ENCODE measurements at places on chromosomes 12 and 14.

- no peak for DNase-seq
These were observed 98.4 kb downstream of the GTF2A1 start for GRCh38 chr14:81122326-81122725.

DNA sequence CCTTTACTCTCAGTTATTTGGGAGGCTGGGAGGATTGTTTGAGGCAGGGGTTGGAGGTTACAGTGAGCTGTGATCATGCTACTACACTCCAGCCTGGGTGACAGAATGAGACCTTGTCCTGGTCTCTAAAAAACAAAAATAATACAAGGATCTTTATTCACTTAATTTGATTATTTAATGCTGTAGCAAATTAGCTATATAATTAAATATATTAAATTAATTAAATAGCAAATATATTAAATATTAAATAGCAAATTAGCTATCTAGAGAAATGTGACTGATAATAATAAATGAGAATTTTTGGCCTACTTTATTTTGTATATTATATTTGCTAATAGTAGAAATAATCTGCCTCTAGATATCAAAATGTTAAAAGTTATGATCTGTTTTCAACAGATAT lies 298.8 kb upstream of the NAV3 start:
- DNase-seq, result no peak

DNA sequence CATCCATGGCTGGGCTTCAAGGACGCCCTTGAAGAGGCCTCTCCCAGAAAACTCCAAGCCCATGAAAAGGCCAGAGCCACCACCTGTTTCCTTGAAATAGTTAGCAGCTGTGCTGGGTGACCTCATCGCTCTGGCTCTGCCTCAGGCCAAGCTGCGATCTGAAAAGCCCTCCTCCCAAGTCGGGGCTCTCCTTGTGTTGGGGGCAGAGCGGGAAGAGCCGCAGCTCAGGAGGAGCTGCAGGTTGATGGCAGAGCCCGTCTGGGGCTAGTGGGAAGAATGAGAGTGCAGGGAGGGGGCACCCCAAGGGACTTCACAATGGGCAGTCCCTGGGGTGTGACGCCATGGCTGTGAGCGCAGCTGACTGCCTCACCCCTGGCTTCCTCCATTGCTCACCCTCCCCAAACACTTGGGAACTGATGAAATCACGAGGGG lies 50.0 kb upstream of the STON2 start:
- no peak for DNase-seq

GRCh38 chr14:76500011-76500410 lies 124.1 kb downstream of the ESRRB start:
- no peak for DNase-seq

DNA sequence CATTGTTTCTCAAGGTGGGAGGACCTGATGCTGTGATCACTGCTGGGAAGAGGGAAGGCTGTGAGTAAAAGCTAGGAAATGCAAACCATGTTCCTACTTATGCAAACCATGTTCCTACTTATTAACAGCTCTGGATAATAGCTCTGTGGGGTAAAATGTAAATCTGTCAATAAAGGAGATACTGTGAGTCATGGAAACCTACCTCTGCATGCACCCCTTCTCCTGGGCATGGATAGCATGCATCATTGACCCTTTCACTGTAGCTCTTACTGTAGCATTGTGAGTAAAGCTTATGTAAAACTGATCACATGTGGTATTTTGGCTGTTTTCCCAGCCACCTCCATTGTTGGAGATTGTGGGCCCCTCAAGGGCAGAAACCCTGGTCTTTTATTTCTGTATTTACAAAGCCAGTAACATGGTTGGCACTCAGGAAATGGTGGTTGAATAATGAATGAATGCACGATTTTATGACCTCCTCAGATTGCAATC lies 253.7 kb downstream of the GRIN2B start:
- DNase-seq, result no peak

DNA sequence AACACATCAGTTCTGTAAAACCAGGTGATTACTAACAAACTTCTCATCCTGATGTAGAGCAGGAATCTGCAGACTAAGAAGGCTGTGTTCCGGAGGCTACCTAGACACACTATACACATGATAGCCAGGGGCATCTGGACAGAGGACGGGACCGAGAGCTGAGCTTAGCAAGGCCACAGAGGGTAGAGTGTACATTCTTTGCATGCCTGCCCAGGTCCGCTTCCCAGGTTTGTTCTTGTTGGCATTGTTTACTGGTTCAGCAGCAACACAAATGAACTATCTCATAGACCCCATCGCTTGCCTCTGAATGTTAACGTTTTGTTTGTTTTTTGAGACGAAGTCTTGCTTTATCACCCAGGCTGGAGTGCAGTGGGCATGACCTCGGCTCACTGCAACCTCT lies 17.7 kb upstream of the TEAD4 start:
- DNase-seq, result no peak

DNA sequence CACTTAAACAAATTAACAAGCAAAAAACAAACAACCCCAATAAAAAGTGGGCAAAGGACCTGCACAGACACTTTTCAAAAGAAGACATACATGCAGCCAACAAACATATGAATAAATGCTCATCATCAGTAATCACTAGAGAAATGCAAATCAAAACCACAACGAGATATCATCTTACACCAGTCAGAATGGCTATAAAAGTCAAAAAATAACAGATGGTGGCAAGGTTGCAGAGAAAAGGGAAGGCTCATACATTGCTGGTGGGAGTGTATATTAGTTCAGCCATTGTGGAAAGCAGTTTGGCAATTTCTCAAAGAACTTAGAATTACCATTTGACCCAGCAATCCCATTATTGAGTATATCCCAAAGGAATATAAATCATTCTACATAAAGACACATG lies 34.6 kb upstream of the NT5DC3 start:
- no peak for DNase-seq

GRCh38 chr12:55818140-55818728 lies 393 bp downstream of the ORMDL2 start:
- no peak for DNase-seq

GRCh38 chr12:76916170-76916540 lies 37.3 kb upstream of the CSRP2 start:
- DNase-seq, result no peak

- DNase-seq, result no peak
These were observed 50.8 kb upstream of the MAX start for GRCh38 chr14:65153101-65153500.

GRCh38 chr14:57389646-57390036 lies 745 bp upstream of the NAA30 start:
- DNase-seq, result peak; percentile 17

- DNase-seq, result no peak
These were observed 62.1 kb downstream of the PPP2R5C start for GRCh38 chr14:101823511-101824120.

- no peak for DNase-seq
These were observed 52.6 kb downstream of the CALM1 start for GRCh38 chr14:90449411-90449810.

DNA sequence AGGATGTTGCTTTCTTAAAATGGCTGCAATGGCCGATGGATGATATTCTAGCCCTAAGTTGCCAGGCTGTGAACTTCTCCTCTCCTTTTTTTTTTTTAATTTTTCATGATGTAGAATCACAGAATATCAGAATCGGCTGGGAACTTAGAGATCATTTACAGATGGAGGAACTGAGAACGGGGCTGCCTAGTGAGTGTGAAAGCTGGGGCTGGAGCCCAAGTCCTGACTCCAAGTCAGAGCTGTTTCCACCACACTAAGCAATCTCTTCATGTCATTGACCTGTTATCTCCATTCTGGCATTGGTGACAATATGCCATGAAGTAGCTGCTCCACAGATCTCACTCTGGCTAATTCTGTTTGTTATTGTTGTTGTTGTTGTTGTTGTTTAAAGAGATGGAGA lies 121.7 kb downstream of the SLC38A1 start:
- no peak for DNase-seq

GRCh38 chr14:93234798-93235197 lies 27.7 kb downstream of the UBR7 start:
- DNase-seq, result peak; percentile 24

DNA sequence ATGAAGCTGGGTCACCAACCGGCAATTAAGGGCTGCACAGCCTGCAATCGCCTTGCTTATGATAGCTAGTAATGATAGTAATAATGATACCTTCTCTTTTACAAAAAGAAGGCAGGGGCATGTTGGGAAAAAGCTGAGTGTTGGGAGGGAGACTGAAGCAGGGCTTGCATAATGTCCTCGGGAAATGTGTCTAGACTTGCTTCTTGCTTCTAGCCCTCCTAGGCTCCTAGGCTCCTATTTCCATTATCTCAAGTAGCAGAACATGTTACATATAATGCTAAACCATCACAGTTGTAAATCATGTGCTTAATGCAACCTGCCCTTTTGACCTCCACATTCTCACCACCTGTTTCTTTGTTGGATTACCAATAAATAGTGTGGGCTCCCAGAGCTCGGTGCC lies 18.7 kb downstream of the RERGL start:
- DNase-seq, result no peak

GRCh38 chr12:19799216-19799615 lies 359.9 kb downstream of the AEBP2 start:
- no peak for DNase-seq

GRCh38 chr12:104588921-104589590 lies 132.3 kb downstream of the CHST11 start:
- DNase-seq, result no peak

GRCh38 chr12:62164036-62164435 lies 96.2 kb upstream of the USP15 start:
- DNase-seq, result no peak

DNA sequence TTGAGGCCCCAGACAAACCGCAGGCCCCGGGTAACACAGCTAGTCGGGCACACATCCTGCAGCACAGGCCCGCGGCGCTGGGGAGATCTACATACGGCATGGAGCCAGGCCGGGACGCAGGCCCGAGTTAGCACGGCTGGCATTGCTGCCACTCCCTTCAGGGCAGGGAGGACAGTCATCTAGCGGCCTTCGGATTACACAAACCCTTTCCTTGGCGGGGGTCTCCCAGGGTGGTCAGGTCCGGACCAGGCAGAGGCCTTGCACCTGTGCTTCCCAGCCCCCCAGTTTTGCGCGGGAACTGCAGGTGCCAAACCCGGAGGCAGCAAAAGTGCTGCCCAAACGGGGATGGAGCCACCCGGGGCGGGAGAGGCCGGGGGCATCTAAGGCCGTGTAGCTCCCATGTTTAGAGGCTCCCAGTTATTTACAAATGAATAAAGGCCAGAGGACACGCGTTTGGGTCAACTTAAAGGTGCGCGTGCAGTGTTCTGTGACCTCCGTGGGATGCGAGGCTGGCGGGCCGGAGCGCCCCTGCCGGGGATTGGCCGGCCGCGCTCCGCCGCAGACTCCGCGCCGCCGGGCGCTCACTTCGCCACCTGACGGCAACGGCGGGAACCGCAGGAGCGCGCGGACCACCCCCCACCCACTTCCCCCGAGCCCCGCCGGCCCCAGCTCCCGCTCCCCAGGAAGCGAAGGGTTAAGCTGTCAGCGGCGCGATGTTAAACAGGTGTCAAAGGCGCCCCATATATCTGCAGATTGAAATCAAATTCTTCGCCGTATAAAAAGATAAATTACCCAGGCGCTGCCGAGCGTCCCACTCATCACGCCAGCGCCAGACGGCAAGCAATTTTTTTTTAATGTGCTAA lies 18.1 kb downstream of the VSX2 start:
- DNase-seq, result peak; percentile 41

DNA sequence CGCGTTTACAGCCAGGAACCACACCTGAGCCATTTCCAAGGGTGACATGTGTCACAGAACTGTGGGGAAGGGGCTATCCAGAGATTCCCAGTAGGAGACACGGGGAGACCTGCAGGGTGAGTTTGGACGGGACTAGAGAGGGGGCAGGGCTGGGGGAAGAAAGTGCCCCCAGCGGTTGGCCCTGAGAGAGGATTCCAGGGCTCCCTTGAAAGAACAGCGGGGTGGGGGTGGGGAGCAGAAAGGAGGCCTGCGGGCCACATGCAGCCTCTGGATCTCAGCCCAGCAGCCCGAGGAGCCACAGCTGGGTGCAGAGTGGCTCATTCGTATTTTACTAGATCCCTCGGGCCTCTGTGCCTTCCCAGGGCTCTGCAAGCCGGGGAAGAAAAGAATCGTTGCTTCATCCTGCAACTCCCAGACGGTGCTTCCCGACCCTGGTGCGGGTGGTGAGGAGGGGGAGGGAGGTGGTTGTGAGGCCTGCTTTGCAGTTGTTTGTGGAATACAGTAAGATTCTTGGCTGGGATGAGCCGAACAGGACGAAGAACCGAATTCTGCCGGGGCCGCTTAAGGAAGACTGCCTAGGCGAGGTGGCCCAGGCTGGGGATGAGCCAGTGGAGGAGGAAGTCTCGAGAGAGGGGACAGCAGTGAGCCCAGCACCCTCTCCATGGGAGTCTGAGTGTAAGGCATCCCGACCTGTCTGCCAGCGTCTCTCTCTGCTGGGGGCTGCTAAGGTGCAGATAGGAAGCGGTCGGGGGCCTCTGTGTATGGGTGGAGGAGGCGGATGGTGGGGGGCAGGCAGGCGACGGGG lies 36.1 kb upstream of the ANKRD9 start:
- no peak for DNase-seq

DNA sequence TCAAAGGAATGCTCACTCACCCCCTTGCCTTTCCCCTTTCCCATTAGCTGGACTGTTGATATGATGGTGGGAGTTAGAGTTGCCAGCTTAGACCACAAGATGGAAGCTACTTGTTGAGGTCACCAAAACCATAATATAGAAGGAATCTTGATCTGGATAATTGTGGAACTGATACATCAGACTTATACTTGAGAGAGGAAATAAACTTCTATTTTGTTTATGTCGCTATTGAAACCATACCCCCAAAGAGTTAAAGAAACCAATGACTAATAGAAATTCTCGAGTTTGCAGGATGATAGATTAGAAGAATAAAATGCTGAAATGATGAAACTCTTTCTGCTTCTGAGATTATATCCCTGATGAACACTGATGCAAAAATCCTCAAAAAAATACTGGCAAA lies 37.9 kb downstream of the TDG start:
- DNase-seq, result no peak

GRCh38 chr12:100472325-100472724 lies 1.3 kb upstream of the NR1H4 start:
- DNase-seq, result no peak

DNA sequence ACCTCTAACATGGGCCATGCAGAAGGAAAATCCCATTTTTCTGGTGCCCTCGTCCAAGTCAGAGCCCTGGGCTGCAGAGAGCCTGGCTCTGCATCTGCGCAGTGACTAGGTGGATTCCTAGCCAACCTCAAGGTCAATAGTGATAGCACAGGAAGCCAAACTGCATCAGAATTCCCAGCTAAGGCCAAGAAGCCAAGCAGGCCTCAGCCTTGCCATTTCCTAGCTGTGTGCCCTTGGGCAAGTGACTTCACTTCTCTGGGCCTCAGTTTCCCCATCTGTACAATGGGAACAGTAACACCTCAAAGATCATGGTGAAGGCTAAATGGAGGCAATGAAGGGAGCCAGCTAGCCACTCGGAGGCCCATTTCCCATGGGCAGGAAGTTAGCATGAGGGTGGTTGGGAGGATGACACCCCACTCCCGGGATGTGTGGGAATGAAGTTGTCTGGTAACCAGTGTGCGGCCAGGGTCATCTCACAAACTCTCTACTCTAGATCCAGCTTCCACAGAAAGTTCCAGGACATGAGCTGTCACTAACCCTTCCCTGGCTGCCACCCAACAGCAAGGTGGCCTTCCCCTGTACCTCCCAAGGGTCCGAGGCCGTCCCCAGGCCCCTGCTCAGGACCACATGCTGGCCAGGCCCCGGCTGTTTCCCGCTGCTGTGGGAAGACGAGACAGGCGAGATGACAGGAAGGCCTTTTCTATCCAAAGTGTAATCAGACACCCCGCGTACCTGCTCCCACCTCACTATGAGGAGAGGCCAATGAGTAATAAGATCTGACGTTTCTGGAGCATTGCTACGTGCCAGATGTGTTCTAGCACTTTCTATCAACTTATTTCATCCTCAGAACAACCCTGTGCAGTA lies 125.7 kb downstream of the SCARB1 start:
- DNase-seq, result no peak
